ENCODE measurements at places on chromosomes 6 and 20.

GRCh38 chr6:162200945-162201690 lies 526.4 kb downstream of the PRKN start:
- no peak for DNase-seq

DNA sequence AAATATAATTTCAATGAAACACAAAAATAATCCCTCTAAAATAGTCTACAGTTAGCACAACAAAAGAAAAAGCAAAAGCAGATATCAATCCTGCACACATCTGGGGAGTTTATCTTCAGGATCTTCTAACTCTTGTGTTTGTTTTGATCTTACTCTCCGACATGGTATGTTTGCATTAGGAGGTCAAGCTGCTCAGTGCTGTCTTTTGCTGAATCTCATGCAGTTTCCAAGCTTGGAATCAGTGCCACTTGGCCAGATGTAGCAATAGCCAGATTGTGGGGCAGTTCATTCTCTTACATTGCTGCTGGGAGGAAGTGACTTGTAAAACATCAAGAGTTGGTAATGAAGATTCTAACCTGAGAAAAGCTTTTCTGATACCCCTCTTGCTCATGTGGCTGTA lies 29.5 kb downstream of the RIOK1 start:
- DNase-seq = no peak

- no peak for DNase-seq
Observed at GRCh38 chr20:675033-675452, 559 bp downstream of the SCRT2 start.

DNA sequence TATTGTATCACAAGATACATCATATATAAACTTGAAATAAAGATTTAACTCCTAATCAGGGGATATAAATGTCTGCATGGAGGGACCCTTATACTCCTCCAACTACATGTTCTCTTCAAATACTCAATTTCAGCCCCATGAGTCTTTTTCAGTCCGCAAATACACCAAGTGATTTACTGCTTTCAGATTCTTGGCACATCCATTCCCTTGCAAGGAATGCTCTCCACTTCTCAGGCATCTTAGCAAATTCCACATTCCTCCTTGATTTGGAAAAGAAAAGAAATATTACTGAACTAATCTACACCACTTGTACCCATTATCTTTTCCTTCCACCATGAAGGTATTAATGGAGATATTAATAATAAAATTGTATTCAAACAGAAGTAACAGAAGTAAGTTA lies 999.4 kb upstream of the GJE1 start:
- DNase-seq = no peak

DNA sequence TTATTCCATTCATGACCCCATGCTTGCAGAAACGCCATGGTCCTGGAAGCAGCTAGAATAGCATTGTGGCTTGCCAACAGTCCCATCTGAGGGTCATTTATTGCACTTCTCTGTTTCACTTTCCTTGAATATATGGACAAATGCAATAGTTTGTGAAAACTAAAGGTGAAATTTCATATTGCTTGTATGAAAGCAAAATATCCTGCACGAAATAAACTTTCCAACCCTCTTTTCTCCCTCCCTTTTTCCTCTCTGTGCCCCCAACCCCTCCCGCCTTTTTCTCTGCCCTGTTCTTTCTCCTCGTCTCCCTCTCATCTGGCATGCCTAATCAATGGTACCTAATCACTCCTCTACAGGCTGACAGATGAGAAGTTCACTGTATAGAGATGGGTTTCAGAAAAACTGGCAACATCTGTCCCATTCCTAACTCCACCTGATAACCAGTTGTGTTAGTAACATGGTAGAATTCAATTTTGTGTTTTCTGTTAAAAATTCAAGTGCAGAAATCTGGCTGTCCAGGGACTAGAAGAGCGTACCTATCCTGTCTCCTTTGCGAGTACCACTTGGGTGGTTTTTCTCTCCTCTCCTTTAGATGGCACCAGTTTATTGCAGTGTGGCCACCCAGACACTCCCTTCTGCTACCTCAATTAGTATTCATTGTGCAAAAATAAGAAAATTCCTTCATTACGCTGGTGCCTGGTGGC lies 198.6 kb downstream of the FOXA2 start:
- no peak for DNase-seq

DNA sequence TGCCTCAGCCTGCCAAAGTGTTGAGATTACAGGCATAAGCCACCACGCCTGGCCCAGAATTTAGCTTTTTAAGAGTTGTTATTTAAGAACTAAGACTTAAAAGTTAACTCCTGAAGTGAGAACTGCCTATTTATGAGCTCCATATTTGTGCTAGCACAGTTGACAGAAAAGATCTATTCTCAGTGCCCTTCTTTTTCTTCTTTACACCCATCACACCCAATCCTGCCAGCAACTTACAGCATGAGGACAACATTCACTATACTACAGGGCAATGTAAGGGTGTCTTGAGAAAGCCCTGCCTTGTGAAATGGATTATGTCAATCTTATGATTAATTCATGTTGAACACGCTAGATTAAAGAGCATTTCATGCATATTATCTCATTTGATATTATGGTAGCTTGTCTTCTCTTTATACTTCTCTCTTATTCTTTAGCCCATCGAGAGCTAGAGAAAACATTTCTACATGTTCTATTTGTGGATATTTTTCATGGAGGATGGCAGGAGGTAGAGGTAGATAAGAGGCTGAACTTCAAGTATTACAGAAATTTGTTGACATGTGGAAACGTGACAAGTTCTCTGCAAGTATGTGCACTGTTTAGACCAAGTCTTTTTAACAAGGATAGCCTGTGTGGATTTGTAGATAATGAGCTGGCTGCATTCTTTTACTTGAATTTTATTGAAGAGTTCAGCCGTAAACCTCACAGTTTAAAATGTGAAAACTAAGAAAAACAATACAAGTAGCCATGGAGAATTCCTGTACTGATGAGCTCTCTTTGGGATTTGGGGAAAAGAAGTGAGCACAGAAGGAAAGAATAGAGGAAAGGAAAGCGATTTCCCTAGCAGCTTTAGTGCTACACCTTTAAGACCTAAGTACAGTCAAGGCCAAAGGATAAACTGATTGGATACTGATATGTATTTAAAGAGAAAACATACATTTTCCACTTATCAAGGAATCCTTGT lies 212.2 kb downstream of the ARHGAP18 start:
- DNase-seq = no peak

DNA sequence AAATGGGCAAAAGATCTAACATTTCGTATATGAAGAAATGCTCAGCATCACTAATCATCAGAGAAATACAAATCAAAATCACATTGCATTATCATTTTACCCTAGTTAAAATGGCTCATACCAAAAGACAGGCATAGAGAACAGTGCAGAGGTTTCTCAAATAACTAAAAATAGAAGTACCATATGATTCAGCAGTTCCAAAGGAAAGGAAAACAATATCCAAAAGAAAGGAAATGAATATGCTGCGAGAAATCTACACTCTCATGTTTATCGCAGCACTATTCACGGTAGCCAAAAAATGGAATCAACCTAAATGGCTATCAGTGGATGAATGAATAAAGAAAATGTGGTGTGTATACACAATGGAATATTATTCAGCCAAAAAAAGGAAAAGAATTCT lies 63.5 kb downstream of the VTA1 start:
- no peak for DNase-seq

GRCh38 chr6:3798055-3798919 lies 46.8 kb upstream of the PXDC1 start:
- DNase-seq = no peak

DNA sequence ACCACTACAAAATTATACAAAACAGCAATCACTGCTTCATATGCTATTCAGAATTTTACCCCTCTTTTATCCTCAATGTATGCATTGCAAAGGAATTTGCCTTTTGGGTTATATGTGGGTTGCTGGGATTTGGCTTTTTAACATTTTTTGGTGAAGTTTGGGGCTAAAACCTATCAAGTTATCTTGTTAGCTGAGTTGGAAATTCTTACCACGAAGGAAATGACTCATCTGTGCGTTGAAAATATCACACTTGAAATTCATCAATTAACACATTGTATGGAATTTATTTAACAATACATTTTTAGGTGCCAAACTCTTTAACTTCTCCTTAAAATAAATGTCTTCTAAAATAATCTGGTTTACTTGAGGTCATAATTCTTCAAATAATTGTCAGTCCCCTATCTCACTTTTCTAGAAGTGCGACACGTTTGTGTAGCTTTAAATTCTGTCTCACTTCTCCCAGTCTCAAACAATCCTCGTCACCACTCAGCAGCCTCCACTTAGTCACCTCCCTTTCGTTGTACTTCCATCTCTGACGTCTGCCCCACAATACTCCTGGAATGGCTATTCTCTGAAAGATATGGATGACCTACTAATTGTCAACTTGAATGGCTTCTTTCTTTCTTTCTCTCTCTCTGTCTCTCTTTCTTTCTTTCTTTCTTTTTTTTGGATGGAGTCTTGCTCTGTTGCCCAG lies 88.5 kb downstream of the PHACTR1 start:
- no peak for DNase-seq

GRCh38 chr6:122845916-122846612 lies 57.0 kb downstream of the SMPDL3A start:
- DNase-seq = no peak

DNA sequence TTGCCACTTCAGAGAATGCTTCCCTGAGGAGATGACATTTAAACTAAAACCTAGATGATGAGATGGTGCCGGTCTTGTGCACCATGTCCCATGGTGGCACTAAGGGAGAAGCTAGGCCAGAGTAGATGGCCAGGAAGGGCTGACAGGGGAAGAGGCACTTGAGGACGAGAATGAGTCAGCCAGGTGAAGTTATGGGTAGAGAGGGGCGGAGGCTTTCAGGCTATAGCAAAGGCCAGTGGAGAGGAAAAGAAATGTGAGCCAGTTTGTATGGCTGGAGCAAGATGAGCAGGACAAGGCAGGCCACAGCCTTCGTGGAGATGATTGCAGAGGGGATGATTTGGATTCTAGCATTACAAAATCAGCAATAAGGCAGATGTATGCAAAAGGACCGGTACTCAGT lies 44.7 kb upstream of the ADGRF4 start:
- DNase-seq = no peak

- no peak for DNase-seq
Observed at GRCh38 chr6:108132863-108133262, 33.0 kb upstream of the NR2E1 start.

GRCh38 chr6:168031411-168031971 lies 34.0 kb downstream of the KIF25 start:
- no peak for DNase-seq

- no peak for DNase-seq
Observed at GRCh38 chr6:6749702-6750491, 161.4 kb downstream of the LY86 start.

GRCh38 chr6:2450546-2450945 lies 205.1 kb upstream of the GMDS start:
- DNase-seq = no peak

DNA sequence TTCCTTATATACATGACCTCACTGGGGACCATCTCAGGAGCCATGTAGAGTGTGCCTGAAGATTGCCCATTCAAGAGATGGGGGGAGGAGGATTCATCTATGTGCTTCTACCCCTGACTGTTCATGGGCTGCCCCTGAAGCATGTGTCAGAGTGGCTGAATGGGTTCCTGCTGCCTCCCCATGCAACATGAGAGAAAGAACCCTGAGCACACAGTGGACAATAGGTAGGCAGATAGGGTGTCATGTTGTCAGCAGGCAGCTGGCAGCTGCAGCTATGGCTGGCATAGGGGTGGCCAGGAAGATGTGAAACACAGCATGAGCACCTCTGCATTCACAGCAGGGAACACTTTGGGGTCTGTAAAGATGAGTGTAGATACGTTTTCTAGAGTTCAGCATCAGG lies 208.4 kb upstream of the CNR1 start:
- no peak for DNase-seq

- no peak for DNase-seq
Observed at GRCh38 chr6:109428889-109429477, 11.4 kb downstream of the PPIL6 start.

GRCh38 chr6:119454714-119455113 lies 105.2 kb upstream of the MAN1A1 start:
- no peak for DNase-seq

GRCh38 chr6:43469947-43470346 lies 7.4 kb upstream of the TJAP1 start:
- DNase-seq = no peak

DNA sequence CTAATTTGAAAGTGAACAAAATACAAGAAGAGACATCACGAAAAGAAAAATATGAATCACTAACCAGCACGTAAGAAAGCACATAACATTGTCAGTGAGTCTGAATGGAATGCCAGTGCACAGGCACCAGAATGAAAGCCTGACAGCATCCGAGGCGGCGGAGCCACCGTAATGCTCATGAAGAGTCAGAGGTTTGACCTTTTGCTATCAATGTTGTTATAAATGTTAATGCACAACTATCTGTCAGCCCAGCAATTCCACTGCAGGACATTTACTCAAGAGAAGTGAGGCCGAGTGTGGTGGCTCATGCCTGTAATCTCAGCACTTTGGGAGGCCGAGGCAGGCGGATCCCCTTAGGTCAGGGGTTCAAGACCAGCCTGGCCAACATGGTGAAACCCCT lies 562.1 kb downstream of the PRKN start:
- no peak for DNase-seq

DNA sequence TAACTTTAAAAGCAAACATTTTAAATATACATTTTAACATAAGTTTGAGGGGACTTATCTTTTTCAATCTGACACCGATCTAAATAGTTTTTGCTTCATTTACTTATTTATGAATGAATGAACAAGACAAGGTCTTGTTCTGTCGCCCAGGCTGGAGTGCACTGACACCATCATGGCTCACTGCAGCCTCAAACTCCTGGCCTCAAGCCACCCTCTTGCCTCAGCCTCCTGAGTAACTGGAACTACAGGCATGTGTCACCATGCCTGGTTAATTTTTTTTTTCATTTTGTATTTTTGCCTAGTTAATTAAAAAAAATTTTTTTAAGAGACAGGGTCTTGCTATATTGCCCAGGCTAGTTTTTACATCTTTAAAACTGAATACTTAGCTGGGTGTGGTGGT lies 25.4 kb downstream of the FBXO9 start:
- no peak for DNase-seq

GRCh38 chr20:58403272-58403671 lies 14.2 kb downstream of the VAPB start:
- DNase-seq = no peak
